ENCODE measurements at places on chromosomes 7 and 10. TPM values are rescaled to one million over a fixed set of nuclear protein-coding genes. Genes with fewer than 3 reads are reported as not detected.
A peak's percentile ranks its signal among the peaks of the same experiment; 100 is the strongest.

The CHST15 gene
- 1.9 TPM for total RNA-seq

The RHBDD2 gene
- total RNA-seq, result 74.3 TPM

The AKR1C8 gene
- total RNA-seq, result 4.1 TPM

The ELAPOR2 gene
- total RNA-seq, result 8.6 TPM

The TRPV6 gene
- not detected for total RNA-seq

DNA sequence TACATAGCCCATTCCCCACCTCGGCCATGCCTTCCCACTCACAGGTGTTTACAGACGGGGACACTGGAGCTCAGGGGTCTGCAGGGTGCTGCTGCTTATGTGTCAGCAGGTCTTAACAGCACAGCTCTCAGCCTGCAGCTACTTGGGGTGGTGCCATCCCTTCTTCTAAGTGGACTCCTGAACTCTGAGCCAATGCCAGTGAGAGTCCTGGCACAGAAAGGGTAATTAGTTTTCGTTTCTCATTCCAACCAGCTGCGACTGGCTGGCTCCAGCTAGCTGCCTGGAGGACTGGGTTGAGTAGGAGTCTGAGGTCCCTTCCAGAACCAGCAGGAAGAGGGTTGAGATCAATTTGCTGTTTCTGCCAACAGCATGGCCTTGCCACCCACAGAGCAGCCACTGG lies 88.3 kb upstream of the AGK start:
- no peak overlapping the region for H3K4me3 ChIP-seq
- H3K27ac ChIP-seq, result no peak overlapping the region
- no peaks in the 10 kb centered on the region for H3K36me3 ChIP-seq
- DNase-seq, result no peak
- H3K27me3 ChIP-seq, result no peaks in the 10 kb centered on the region
- no peaks in the 10 kb centered on the region for H3K4me1 ChIP-seq

- H3K4me3 ChIP-seq, result no peak overlapping the region
- H3K36me3 ChIP-seq, result peaks cover 88% of the 10 kb centered on the region
- H3K27me3 ChIP-seq, result no peaks in the 10 kb centered on the region
- no peaks in the 10 kb centered on the region for H3K4me1 ChIP-seq
- no peak for DNase-seq
- H3K27ac ChIP-seq, result no peak overlapping the region
These were observed 280.4 kb downstream of the CELF2 start for GRCh38 chr10:11298116-11298515.

GRCh38 chr10:96153070-96153469 lies 23.0 kb downstream of the ZNF518A start:
- H3K27me3 ChIP-seq, result no peaks in the 10 kb centered on the region
- H3K27ac ChIP-seq, result no peak overlapping the region
- DNase-seq, result no peak
- no peak overlapping the region for H3K4me3 ChIP-seq

DNA sequence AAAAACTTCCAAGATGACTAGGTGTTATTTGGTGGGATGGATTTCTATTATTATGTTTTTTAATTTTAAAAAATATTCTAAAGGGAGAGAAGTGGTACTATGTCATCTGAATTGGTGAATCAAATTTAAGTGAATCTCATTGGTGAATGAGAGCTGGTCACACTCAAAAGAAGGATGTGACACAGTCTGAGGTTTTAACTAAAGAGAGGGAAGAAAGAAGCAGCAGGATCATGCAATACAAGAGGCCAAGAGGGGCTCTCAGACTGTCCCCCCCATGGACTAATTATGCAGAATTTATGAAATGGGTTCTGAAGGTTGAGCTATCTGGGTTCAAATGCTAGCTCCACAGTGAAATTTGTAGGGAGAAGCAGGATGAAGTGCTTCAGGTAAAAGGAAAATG lies 16.2 kb downstream of the MACC1 start:
- H3K27ac ChIP-seq, result peak overlapping the region; percentile 76
- H3K4me1 ChIP-seq, result no peaks in the 10 kb centered on the region
- no peak overlapping the region for H3K4me3 ChIP-seq
- H3K27me3 ChIP-seq, result no peaks in the 10 kb centered on the region
- no peaks in the 10 kb centered on the region for H3K36me3 ChIP-seq

GRCh38 chr7:32887395-32887794 lies 4.2 kb downstream of the KBTBD2 start:
- H3K36me3 ChIP-seq, result no peaks in the 10 kb centered on the region
- no peak for DNase-seq
- H3K4me3 ChIP-seq, result no peak overlapping the region

GRCh38 chr7:34165927-34166550 lies 260.7 kb downstream of the BMPER start:
- no peaks in the 10 kb centered on the region for H3K27me3 ChIP-seq
- H3K4me1 ChIP-seq, result no peaks in the 10 kb centered on the region
- no peak overlapping the region for H3K4me3 ChIP-seq
- no peak for DNase-seq
